ENCODE measurements at places on chromosomes 12 and 14.

DNA sequence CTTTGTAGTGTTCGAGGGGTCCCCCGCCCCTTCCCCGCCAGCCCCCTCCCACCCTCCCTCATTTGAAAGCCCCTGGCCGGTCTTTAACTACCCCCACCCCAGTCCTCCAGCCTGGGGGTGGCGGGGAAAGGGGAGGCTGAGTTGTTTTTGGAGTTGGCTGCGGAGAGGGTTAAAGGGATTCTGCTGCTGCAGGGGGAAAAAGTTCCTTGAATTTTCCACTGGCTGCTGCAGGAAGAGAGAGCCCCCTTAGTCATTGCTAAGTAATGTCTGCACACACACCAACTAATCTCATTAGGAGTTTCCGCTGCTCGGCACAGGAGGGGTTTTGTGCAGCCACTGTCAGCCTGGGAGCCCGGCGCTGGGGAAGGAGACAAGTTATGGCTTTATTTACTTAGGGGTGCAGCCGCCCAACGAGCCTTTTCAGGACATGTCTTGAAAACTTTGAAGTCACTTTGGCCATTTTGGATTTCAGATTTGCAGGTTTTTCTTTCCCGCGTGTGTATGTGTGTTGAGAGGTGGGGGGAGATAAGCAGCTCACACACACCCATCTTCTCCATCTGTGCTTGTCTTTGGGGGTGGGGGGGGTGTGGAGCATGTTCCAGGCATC is 1.8 kb downstream of the ELK3 start:
- DNase-seq = no peak

DNA sequence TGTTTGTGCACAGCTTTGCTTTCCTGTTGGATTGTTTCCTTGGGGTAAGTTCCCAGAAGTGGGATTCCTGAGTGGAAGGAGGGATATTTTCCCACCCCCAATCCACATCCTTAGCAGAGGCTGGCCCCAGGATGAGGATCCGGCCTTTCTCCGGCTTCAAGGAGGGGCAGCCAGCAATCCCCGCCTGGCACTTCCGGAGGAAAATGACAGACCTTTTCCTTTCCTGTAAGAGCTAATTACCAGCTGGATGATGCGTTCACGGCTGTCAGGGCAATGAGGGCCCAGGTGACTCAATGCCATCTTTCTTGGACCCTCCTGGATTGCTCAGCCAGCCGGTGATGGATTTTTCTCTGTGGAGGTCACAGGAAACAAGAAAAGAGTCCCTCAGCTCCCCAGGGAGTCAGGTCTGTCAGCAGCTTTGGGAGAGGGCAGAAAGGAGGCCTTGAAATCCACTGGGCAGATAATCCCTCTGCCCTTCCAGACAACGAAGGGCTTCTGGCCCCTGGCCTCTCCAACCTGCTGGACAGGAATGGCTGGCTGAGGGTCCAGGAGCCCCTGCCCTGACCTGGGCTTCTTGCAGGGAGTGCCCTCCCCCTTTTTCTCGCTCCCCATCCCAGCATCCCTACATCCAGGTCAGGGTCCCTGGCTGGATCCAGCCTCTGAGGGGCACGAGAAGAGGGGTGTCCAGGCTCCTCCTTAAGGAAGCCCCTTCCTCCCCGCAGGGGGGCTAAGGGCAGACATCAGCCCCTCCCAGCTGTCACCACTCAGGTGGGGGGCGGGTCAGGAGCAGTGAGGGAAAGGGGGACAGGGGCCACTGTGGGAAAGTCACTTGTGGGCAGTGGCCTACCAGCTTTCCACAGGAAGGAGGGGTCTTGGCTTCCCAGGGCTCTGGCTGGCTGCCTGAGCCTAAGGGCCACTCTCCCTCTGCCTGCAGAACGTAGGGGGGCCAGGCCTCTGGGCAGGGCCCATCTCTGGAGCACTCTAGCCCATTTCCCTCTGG is 16.1 kb upstream of the CCDC85C start:
- no peak for DNase-seq

GRCh38 chr14:70640938-70641547 is 673 bp upstream of the TTC9 start:
- DNase-seq = no peak

DNA sequence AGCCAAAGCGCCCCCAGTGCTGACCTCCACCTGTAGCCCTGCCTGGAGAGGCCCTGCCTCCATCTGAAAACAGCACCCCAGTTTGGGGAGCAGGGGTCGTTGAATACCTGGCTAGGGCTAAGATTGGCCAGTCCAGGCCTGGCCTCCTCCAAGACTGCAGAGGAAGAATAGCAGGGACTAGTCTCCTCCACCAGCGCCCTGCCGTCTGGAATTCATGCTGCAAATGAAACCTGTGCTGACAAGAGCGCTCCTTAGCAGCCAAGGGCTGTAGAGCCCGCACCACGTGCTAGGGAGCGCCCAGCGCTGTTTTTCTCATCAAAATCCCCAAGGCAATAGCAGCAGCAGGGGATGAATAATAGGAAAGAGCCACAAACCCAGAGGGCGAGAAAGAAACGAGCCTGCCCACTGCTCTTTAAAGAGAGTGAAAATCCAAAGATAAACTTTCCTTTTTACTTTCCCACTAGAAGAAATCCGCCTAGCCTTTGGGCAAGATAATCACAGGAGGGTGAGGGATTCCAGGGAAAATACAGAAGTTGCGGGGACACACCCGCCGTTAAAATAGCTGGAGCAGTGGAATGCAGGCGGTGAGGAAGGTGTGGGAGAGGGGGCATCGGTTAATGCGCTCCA is 3.3 kb downstream of the COL2A1 start:
- no peak for DNase-seq

DNA sequence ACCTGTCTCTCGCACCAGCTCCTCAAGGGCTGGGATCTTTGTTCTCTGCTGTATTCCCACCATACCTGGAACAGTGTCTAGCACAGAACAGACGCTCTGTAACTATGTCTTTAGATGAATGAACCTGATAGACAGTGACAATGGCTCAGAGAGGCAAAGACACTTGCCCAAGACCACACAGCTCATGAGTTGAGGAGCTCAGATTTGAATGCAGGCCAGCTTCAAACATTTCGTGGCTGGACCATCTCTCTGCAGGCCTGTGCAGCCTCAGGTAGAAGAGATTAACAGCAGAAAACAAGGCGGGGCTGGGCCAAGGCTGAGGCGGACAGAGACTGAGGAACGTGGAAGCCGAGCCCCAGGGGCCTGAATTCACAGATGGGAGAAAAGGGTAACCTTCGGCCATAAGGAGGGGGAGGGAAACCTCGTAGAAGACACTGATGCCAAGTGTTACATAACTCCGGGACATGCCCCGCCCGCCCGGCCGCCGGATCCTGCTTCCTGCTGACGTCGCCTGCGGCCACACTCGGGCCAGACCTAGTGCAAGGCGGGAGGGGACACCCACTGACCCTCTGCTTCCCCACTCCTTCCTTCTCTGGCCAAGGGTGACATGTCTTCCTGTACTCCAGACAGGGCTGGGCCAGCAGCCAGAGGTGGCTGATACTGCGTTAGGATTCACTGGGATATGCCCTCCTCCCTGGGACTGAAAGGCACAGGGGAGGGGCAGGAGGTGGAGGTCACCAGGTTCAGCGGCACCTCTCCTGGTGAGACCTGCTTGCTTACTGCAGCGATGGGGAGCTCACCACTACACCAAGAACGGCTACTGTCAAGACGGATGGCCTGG is 86.8 kb downstream of the RFLNA start:
- peak; percentile 51 for DNase-seq

DNA sequence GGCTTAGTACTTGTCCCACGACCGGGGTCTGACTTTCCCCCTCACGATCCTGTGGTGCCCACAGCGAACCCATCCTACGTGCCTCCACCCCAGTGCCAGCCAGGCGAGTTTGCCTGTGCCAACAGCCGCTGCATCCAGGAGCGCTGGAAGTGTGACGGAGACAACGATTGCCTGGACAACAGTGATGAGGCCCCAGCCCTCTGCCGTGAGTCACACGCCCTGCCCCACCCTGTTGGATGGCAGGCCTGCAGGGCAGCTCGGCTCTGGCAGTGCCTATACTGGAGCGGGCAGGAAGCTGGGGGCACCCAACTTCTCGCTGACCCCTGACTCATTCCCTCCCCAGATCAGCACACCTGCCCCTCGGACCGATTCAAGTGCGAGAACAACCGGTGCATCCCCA is 18.3 kb upstream of the LRP1-AS start:
- no peak for DNase-seq

- no peak for DNase-seq
These were observed 110.1 kb upstream of the BTG1 start for GRCh38 chr12:92255741-92256140.

- no peak for DNase-seq
These were observed 154.9 kb upstream of the ATP2B1 start for GRCh38 chr12:89863493-89863938.

DNA sequence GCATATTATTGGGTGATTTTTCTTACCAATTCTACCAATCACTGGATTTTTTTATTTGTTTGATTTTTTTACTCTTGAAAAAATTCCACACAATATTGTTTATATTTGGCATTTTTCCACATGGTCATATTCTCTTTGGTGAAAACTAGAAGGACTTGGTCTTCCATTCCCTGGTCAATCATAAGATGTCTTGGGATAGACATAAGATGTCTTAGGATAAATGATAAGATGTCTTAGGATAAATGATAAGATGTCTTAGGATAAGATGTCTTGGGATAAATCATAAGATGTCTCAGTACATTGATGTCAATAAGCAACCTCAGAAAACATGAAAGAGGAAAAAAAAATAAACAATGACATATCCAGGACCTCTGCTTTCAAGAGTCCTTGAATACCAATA is 309.1 kb downstream of the LRFN5 start:
- no peak for DNase-seq

DNA sequence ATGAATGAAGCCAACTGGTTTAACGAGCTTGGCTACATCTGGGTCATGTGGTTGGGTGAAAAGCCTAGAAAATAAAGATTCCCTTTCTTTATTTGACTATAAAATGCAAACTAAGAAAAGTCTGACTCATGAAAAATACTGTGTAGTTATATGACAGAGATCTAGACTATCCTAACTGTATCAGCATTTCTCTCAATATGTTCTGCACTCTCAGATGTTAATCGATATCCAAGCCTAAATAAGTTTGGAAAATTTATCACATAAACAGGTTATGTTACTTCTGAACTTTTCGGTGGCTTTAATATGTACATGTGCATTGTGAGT is 133.1 kb downstream of the DAAM1 start:
- no peak for DNase-seq

DNA sequence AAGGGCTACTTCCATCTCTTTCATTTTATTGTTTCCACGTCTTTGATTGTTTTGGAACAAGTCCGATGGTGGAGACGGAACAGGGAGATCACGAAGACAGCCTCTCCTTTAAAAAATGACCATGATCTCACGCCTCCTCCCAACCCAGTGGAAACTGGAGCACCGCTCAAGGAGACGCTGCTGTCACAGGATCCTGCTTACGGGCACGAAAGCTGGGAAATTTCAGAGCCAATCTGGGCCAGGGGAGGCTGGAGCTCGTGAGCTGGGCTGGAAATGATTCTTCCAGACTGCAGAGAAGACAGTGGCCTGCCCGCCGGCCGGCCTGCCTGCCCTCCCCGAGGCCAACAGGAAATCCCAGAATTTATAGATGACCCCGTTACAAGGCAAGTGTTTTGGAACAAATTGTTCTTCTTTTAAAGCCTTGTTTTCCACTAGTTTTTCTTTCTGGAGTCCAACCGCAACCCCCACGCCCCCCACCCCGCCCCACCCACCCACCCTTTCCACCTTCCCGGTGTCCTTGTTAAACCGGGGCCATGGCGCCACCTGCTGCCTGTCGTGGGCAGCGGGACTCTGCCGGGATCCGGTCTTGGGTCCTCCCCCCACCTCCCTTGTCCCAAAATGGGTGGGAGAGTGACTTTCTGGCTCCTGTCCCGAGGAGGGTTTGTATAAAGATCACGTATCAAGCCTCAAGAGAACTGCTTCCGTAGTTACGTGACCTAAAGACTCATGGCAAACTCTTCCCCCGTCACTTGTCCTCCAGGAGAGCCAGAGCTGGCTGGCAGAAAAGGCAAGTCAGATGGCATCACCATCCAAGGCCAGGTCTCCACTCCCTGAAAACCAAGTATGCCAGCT is 40.3 kb downstream of the MAP1LC3B2 start:
- DNase-seq = peak; percentile 64

DNA sequence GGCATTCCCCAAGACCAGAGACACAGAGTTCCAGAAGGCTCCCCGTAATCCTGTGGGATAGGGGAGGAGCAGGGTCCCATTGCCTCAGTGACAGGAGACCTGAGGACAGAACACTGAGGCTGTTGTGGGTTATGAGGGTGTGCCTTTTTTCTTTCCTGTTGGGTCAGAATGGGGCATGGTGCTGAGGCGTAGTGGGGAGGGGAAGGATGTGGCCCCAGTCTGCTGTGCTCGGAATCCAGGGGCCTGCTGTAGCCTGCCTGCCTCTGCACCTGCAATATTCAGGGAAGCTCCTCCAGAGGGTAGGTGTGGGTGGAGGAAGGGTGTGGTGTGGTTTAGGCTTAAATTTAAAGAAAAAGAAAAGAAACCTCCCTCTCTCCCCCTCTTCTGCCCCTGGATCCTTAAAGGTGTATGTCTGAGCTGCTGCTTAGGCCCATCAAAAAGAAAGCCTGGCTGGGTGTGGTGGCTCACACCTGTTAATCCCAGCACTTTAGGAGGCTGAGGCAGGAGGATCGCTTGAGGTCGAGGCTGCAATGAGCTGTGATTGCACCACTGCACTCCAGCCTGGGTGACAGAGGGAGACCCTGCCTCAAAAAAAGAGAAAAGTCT is 18.7 kb downstream of the PLEKHG3 start:
- no peak for DNase-seq

- DNase-seq = peak; percentile 79
These were observed 15.8 kb upstream of the CELA1 start for GRCh38 chr12:51362307-51362706.

GRCh38 chr14:54756656-54757392 is 145.8 kb downstream of the GCH1 start:
- no peak for DNase-seq

DNA sequence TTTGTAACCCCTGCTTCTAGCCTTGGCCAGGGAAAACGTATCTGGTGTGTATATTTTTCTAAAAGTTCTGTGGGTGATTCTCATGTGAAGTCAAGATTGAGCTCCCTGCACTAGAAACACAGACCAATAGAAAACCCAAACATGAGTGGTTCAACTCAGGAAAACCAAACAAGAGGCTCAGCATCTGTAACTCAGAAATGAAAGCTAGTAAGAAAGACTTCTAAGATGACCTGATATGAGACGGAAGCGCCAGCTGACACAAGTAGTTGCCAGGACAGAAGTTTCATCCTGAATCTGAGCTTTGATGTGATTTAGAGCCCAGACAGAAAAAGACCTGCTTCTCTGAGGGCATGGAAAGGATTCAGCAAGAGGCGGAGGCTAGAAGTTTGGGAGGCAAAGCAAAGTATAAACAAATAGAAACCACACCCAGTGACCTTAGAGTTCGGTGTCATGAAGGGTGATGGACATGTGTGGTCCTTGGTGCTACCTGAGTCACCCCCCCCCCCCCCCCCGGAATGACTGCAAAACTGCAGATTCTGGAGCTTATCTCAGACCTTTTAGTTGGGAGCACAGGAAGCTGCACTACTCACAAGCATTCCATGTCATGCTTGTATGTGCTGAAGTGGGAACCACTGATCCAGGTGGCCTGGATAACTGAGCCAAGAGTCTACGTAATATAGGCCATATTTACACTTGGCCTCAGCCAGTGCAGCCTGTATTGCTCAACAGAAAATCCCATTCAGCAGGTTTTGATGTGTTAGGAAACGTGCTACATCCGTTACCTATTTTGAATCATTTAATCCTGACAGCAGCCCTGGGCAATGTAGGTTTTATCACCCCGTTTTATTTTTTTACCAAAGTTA is 191.3 kb downstream of the ANO6 start:
- no peak for DNase-seq
